ENCODE measurements at places on chromosomes 1 and 21.

GRCh38 chr1:2965676-2966075 is 55.6 kb upstream of the ACTRT2 start:
- no peak for DNase-seq

DNA sequence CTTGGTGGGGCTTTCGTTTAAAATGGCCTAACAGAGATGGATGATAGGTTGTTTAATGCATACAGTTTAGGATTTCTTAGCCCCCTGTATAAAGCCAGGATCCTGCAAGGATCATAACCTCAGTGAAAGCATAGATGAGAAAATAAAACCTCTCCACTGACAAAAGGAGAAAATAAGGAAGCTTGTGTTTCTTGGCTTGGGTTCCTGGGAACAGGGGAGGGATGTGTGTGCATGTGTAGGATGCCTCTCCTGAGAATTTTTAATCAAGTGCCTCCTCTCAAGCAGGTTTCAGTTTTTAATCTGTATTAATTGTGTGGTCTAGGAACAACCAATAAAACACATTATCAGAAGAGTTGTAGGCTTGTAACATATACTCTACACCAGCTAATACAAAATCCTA is 26.1 kb downstream of the PRKACB start:
- DNase-seq, result no peak

DNA sequence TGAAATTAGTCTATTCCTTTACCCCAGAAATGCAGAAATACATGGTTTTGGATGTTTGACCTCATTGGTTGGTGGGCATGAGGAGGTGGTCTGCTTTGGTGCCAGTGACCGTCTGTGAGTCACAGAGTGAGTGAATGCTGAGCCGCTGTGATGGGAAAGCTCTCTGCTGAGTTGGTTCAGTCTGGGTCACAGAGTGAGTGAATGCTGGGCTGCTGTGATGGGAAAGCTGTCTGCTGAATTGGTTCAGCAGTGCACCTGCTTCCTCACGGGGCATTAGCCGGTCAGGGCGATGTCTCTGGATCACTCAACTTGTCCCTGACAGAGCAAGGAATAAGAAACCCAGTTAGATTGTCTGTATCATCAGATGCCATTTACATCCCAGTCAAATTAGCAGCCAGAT is 40.8 kb downstream of the ADARB1 start:
- no peak for DNase-seq

DNA sequence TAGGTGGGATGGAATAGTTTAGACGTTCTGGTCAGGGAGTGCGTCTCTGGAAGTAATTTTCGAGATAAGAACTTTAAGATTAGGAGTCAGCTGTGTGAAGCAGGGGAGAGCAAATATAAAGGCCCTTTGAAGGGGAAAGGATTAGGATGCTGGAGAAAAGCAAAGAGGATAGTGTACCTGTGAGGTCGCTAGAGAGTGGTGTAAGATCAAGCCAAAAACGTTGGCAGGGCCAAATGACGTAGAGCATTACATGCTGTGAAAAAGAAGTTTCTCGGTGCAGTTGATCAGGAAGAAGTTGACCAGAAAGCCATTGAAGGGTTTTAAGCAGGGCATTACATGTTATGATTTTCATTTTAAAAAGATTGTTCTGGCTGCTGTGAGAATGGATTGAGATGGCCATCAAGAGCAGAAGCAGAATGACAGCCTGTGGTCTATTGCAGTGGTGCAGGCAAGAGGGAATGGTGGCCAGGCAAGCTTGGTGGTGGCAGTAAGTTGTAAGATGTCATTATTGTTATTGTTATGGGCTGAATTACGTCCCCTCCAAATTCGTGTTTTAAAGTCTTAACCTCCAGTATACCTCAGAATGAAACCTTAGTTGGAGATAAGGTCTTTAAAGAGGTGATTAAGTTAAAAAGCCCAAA is 113.6 kb upstream of the KIF26B start:
- no peak for DNase-seq

DNA sequence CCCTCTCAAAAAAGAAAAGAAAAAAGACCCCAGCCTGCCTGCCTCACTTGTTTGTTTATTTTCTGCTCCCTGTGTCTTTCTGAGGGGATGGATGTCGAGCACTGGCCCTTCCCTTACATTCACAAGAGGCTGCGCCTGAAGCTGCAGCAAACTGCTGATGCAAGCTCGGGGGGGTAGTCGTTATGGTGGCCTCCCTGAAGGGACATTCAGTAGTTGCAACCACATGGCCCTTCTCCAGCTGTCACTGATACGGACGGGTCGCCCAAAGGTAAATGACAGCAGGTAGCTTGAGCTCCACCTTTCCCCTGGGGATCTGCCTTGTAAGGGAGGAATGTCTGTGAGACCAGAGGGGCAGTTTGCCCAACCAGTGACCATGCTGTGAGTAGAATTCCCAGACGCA is 17.7 kb downstream of the PLEKHM2 start:
- no peak for DNase-seq

- DNase-seq, result no peak
These were observed 45.8 kb upstream of the FMOD start for GRCh38 chr1:203396595-203397194.

DNA sequence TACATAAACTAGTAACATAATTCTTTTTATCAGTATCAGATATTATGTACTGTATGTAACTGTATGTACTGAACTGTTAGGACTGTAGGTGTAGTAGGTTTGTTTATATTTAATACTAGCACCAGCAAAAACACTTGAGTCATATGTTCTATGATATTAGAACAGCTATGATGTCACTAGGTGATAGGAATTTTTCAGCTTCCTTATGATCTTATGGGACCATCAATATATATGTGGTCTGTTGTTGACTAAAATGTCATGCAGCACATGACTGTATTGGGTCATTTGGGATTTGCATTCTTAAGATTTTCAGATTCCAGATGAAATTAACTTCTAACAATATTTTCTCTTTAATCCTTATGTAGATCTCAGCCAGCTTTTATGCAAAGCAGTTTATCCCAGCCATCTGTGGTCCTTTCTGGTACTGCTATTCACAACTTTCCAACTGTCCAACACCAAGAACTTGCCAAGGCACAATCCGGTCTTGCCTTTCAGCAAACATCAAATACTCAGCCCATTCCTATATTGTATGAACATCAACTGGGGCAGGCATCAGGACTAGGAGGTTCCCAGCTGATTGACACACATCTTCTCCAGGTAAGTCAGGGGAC is 38.3 kb upstream of the MYOCOS start:
- DNase-seq, result no peak

GRCh38 chr1:232751393-232752140 is 53.6 kb upstream of the MAP10 start:
- DNase-seq, result no peak

DNA sequence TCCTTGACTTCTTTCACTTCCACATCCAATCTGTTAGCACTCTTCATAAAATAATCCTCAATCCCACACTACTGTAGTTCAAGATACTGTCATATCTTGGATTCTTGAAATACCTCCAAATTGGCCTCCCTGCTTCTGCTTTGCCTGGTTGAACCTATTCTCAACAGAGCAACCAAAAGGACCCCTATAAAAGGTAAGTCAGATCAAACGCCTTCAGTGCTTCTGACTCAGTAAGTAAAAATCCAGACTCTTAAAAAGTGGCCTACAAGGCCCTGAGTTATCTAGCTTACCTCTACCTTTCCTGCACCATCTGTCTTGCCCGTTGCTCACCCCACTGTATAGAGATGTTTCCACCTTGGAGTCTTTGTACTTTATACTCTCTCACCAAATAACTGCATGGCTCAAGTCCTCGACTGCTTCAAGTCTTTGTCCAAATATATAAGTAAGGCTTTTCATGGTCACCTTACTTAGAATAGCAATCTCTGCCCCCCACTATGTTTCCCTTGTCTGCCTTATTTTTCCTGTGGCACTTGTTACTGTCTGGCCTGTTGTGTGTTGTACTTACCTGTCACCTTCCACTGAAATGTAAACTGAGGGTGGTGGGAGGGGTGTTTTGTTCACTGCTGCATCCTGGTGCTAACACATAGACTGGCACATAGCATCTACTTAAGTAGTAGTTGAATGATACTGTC is 5.1 kb upstream of the PIGV start:
- no peak for DNase-seq

DNA sequence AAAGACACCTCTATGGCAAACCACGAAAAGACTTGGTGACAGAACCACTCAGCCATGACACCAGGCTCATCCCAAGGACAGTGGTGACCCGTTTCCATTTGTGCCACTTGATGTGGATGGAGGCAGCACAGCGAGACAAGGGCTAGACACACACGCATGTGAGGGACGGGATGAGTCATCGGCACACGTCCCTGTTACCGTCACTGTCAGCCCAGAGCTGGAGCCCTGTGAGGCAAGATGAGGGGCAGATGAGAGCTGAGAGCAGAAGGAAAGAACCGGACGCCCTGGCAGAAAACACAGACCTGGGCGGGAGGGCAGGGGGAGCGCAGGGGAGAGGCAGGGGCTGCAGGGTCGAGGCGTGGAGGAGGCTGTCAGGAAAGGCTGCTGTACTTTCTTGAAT is 57.8 kb downstream of the SIK1 start:
- no peak for DNase-seq

DNA sequence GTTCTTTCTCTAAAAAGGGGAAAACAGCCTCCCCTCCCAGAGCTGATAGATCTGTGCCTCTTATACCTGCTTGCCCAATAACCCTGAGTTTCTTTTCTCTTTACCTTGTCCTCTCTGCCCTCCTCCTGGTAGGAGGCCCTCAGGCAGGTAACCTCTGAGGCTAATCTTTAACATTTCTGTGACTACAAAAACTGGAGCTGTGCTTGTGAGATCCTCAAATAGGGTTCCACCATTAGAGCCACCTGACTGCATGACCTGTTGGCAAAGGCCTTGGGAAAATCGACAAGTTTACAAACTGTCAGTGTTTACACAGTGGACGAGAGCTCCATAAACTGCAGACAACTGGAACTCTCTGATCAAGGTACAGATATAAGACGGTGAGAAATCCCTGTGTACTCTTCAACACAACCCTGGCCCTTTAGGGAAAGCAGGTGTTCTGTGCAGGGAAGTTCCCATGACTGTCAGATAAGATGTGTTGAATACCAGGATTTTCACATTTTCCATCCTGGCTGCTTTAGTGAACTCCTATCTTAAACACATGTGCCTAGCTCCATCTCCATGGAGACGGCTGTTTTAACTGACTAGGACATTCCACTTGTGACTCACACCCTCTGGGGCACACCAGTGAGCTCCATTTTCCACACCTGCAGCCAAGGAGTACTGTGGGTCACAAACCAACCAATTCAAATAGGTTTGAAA is 38.3 kb downstream of the ECE1 start:
- no peak for DNase-seq

DNA sequence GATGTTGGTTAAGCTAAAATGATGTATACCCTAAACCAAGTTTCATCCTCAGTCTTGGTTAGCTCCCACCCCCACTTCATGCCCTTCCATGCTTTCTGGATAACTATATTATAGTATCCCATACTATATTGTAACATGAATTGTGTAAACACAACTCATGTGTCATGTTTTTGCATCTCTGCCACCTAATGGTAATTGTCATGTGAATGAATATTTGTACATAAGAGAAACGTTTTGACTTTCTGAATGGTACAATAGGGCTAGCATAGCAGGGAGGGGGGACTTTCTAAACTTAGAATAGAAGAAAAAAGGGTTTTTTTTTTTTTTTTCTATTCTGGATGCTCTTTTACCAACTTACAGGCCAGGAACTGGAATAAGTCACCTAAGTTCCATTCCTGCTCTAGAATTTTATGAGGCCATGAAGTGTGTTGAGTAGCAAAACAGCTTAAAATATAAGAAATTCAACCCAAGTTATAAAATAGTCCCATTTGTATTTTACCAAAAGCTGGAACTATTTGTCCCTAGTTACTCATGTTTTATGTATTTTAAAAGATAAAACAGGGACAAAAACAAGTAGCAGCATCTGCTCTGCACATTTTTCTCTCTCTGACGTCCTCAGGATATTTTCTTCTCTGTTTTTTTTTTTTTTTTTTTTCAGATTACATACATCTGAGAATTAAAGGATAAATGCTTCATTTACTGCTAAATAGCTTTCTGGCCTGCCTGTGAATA is 77.4 kb downstream of the HLX start:
- DNase-seq, result no peak

All from NCI-H1105 (cell line).